ENCODE measurements at places on chromosomes 12 and 14.

GRCh38 chr14:100696590-100696989 is 30.1 kb upstream of the DLK1 start:
- no peak for DNase-seq

- DNase-seq, result no peak
Observed at GRCh38 chr12:28543021-28543890, 353.0 kb downstream of the CCDC91 start.

- no peak for DNase-seq
Observed at GRCh38 chr12:66403746-66404145, 101.5 kb downstream of the HELB start.

DNA sequence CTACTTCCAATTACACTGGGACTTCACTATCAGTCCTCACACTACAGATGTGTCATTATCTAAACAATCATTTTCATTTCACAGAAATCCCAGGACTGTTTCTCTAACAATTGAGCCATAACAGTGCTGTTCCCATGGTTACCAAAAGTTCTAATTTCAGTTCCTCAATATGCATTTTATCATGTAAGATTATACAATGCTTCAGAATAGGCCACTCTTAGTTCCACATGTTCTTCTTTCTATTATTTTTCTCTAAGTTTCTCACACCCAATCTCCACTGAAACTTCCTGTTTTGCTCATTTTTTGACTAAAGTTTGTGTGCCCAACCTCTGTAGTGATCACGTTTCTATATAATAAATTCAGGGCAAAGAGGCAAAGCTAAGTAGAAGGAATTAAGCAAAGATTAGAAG is 185.8 kb downstream of the DUSP6 start:
- no peak for DNase-seq

DNA sequence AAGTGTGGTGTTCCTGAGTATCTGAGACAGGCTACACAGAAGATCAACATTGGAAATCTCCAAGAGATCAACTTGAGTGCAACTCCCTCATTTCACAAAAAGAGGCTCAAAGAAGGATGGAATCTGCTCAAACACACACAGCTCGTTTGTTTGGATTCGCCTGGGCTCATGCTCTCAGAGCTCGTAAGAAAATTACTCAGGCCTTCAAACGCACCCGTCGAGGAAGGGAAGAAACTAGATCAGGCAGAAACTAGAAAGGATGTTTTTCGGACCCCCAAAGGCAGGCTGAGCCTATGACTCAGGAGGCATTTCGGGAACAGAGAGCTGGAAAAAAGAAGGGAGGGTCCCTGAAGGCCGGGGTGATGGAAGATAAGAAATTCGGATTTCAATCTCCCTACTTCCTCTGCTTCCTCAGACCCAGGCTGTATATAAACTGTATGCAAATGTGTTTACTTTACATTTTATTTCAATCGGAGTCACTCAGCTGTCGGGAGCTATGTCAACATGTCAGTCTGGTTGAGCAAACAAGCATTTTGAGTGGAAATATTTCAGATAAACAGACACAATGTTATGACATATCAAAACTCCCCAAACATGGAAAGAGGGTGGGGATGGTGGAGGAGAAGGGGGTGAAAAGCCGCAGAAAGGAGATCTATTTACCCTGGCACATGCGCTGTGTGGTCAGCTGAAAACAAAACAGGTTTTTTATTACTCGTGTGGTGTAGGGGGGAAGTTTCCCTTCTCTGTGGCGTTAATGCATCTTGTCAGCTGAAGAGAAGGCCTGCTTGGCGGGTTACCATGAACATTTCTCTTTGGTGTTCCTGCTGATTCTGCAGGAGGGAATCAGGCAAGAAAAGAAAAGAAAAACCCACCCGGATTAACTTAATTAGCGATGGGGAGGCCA is 129.1 kb upstream of the TBX3 start:
- DNase-seq, result no peak

DNA sequence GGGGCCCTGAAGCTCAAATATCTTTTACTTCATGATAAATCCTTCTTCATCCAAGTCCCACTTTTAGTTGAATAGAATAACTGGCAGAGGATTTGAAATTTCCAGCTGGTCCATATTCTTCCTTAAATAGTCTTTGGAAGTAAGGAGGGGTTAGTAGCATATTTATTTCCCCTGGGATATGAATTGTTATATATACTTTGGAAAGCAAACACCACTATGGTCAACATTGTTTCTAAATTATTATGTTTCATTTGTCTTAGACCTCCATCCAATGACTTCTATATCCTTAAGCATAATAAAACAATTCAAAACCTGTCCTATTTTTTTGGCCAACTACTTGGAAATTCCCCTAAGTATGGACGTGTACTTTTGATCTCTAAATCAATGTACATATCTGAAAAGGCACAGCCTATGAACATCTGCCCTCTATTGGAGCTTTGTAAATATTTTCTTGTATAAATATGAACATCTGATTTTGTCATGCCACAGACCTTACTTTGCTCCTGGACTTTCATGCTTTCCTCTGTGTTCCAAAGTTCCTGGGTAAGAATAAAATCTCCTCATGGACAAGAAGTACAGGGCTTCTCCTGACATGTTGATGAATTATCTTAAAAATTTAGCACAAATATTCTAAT is 1212.0 kb downstream of the GALC start:
- no peak for DNase-seq

DNA sequence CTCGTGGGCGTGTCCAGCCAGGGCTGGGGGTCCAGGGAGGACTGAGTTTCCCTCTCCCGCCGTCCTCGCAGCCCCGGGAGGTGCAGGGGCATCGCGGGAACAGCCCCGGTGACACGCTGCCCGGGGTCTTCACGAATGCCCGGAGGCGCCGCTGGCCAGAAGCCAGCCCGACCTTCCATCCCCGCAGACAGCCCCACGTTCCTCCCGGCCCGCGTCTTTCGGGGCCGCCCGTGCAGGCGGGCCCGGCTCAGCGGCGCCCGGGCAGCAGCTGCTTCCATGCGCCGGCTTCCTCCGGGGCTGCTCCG is 827 bp upstream of the TEDC1 start:
- DNase-seq, result no peak
